ENCODE measurements at places on chromosomes 6 and 20.

DNA sequence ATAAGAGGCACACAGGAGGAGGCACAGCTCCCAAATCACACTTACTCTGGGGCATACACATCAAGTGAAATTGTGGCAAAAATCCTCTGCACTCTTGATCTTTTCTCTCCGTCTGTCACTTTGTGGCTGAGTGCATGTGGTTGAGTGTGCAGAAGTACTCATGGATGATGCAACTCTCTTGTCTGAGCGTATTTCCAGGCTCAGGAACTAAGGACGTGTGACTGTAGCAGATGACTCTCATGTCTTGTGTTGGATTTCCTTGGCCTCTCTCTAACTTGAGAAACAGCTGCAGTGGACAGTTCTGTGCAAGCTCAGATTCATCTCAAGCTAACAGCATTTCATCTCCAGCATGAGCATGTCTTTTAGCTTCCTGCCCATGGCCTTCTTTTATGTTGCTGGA is 245.4 kb upstream of the FLRT3 start:
- no peak for DNase-seq

DNA sequence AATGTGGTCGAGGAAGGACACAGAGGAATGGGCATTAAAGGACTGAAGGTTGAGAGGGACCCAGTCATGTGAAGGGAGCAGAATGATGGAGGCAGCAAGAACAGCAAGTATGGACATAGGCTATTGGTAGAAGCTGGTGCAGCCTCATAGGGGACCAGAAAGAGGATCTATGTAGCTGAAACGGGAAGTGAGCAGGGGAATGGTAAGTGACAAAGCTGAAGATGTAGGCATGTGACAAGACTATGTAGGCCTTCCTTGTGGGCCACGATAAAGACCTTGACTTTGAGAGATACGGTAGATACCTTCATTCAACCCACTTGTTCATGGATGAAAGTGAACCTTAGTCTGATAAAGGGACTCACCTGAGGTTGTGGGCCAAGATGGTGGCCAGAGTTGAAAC is 3.5 kb downstream of the CTNNBL1 start:
- no peak for DNase-seq

- DNase-seq: peak; percentile 93
Measured at GRCh38 chr20:3811467-3812258, 8.7 kb upstream of the AP5S1 start.

DNA sequence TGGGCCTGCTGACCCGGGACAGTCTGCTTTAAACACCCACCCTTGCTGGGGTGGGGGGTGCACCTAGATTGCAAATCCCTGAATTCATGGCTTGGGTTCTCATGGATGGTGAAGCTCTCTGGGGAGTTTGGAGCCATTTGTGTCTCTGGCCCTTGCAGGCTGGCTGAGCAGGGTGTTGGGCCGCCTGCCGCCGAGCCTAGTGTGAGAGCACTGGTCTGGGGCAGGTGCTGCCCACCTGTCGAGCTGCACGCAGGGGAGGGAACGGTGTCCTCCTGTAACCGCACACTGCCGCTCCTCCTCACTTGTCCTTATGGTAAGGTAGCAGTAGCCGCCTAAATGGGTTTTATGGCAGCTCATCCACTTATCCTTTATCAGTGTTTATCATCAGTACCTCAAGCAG is 143.9 kb downstream of the DTNBP1 start:
- DNase-seq: no peak

- DNase-seq: no peak
Measured at GRCh38 chr6:28758818-28759235, 165.0 kb downstream of the TRIM27 start.

- DNase-seq: no peak
Measured at GRCh38 chr20:38623061-38623460, 21.5 kb downstream of the ARHGAP40 start.

GRCh38 chr20:460180-460579 is 2.2 kb downstream of the TBC1D20 start:
- DNase-seq: no peak

GRCh38 chr6:130749402-130749801 is 77.8 kb upstream of the SMLR1 start:
- DNase-seq: no peak

DNA sequence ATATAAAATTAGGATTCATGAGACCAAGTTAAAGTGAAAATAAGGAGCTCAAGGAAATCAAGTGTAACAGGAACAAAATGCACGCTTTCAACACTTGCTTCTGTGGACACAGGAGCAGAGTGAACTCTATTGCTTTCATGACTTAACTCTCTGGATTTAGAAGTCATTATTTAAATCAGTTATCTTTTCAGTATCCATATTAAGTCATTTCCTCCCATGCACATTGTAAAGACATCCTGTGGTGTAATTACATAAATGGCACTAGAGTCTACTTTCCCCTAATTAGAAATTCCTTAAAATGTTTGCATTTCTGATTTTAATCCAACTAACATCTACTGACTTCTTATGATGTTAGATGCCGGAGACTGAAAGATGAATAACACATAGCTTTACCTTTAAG is 88.0 kb downstream of the INSM1 start:
- no peak for DNase-seq

DNA sequence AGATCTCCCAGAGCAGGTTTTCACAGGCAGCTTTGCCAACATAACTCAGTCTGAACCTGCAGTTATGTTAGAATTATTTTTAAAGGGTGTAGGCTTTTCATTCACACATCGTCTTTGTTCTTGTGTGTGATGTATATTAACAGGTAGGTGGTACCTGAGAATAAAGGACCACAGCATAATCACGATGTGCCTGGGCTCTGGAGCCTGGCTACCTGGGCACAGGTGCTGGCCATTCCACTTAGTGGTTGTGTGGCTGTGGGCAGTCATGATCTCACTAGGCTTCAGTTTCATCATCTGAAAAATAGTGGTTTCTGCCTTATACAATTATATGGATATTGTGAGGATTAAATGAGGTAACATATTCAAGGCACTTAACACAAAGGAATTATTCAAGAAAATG is 6.4 kb downstream of the CD109 start:
- DNase-seq: no peak

- peak; percentile 76 for DNase-seq
Measured at GRCh38 chr6:144033816-144034735, 26.0 kb upstream of the PLAGL1 start.

DNA sequence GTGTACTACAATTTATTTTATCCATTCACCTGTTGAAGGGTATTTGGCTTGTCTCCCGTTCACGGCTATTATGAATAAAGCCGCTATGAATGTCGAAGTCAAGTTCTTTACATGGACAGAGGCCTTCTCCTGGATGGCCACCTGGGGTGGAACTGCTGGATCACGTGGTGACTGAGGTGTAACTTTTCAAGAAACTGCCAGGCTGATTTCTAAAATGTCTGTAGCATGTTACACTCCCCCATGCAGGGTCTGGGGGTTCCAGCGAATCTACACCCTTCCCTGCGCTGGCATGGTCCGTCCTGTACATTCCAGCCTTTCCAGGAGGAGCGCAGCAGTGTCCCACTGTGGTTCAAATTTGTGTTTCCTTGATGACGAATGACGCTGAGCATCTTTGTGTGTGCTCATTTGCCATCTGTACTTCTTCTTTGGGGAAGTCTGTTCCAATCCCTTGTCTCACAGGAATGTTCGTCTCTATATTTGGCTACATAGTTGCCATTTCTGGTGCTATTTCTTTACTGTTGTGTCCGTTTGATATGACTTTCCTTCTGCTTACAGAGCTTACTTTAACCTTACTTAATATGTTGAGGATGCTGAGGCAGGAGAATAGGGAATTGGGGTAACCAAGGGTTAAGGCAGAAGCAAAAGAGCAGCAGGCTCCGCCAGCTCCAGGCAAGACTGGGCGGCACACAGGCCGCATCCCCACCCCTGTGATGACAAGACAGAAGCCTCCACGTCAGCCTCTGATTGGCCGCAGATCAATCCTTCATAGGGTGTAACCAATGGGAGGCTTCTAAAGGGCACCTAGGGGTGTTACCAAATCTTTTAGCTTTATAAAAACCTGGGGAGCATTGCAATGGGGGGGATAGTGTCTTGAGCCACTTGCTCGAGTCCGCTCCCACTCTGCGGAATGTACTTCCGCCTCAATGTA is 106.6 kb downstream of the TAF4 start:
- DNase-seq: no peak

- DNase-seq: no peak
Measured at GRCh38 chr20:41234546-41234945, 83.0 kb downstream of the ZHX3 start.

All from BJ (cell line).